ENCODE measurements at places on chromosomes 16 and 17.

- DNase-seq: no peak
Observed at GRCh38 chr17:64537488-64537887, 30.7 kb downstream of the CEP95 start.

GRCh38 chr16:81447383-81448101 is 2.9 kb downstream of the CMIP start:
- DNase-seq: no peak

- peak; percentile 31 for DNase-seq
Observed at GRCh38 chr16:49441366-49441780, 67.8 kb downstream of the C16orf78 start.

DNA sequence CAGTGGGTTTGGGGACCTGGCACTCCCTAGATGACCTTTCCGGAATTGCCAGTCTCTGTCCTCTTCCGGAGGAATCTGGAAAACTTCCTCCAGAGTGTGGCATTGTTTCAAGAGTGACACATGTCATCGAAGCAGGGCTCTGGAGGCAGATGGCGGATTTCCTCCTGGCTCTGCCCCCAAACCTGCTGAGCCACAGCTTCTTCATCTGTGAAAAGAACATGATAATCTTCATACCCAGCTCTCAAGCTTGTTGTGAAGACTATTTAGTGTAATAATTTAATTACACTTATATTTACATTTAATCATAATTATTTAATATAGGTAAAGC is 19.7 kb upstream of the TEX2 start:
- DNase-seq: no peak

DNA sequence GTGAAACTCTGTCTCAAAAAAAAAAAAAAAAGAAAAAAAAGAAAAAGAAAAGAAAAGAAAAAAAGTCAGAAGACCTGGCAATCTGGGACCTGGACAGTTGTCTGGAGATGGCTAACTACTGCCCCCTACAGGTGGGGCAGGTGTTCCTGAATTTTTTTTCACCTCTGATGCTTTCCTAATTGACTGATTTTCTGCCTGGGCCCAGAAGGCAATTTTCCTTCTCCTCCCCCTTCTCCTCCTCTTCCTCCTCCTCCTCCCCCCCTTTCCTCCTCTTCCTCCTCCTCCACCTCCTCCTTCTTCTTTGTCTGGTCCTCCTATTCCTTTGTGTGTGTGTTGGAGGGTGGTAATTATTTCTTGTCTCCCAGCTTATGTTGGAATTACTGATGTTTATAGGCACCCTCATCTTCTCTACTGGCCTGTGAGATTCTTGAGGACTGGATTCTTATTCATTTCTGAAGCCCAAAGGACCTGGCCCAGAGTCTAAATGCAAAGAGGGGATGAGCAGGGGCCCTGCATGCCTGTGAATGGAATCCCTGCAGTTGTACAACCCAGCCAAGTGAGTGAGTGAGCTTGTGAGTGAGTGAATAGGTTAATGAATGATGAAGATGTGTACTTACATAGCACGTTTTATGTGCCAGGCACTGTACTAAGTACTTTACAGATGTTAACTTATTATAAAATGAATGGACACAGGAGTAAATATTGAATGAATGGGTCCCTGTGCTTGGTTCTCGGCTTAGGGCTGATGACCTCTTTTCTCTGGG is 26.9 kb downstream of the IRX5 start:
- no peak for DNase-seq

GRCh38 chr16:35598696-35599332 is 2139.4 kb downstream of the TP53TG3F start:
- DNase-seq: no peak

GRCh38 chr16:56192986-56193945 is 2.0 kb downstream of the GNAO1 start:
- DNase-seq: no peak

- no peak for DNase-seq
Observed at GRCh38 chr16:79723583-79724168, 123.1 kb upstream of the MAF start.

GRCh38 chr16:67248073-67248400 is 742 bp upstream of the SLC9A5 start:
- DNase-seq: no peak

DNA sequence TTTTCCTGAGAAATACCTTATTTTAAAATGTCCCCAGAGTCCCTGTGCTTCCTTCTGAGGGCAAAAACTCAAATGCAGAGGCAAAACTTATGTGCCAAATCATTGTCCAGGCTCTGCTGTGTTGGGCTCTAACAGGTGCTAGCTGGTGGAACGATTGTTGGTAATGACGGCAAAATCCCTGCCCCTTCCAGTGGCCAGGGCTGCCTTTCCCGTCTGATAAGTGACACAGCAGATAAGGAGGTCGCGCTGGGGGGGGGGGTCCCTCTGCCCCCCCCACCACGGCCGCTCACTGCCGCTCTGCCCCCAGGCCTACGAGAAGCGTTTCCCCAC is 29.1 kb downstream of the SEC14L5 start:
- no peak for DNase-seq

DNA sequence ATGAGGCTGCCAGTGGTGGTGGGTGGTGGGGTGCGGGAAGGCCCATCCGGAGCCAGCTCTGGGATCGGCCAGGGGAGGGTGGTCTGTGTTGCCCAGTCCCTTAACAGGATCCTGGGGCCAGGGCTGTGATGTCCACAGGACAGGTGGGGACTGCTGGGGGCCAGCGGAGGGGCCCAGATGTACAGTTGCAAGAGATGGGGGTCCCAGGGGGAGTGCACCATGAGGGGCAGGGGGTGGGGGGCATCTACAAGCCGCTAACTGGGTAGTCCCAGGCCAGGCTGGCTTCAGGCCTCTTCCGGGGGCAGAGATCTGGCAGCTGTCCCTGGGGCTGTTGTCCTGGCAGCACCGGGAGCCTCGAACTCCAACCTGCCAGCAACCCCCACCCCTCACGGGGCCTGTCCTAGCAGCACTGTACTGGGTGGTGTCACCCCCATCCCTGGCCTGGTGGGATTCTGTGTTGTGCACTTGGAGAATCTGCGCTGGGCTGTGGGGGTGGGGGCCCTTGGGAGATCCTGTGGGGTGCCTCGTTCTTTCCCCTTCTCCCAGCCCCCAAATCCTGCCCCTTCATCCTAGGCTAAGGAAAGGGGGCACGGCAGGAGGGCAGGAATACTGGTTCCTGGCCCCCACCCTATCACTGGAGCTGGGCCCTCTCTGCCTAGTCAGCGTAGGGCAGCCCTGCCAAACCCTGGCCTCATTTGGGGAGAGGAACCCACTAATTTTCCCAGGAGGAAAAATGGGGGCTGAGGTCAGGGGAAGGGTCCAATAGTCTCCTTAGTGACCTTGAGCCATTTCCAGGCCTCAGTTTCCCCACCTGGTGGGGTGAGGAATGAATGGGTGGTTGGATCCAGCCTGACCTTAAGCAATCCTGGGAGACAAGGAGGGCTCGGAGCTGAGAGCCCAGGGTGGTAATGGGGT is 1.4 kb downstream of the MTSS2 start:
- no peak for DNase-seq

GRCh38 chr17:45106582-45106981 is 25.7 kb downstream of the PLCD3 start:
- DNase-seq: no peak

DNA sequence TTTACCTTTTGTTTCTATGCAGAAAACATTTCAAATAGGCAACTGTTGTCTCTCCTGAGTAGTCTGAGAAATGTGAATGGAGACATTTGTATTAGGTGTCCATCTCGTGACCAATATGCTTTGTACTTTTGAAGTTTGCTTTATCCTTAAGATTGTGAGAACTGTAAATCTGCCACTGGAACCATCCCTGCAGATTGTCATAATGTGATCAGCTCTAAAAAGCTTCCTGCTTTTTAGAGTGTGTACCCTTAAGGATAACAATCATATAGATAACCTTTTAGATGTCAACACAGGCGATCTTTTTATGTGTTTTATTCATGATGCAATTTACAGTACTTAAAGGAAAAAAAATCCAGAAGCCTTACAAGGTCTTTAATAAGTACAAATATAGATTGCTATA is 63.5 kb downstream of the PRKCA start:
- DNase-seq: no peak

DNA sequence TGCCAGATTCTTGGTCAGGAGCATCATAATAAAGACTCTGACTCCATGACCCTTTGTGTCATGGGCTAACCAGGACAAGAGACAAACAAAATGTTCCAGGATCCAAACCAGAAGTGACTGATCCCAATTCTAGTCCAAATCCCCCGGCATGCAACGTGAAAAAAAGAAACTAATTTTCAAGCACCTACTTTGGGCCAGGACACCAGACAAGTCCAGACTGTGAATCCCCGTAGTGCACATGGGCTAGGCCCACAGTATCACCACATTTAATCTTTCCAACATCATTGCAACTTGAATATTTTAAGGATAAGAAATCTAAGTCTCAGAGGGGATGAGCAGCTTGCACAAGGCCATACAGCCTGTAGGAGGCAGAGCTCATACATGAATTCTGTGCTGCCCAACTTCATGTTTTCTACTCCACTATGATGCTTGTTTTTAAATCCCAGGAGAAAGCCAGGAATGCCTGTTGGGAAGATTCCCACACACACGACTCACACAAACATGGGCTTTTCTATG is 365.7 kb downstream of the NPIPA8 start:
- DNase-seq: no peak

GRCh38 chr17:42751628-42752027 is 6.8 kb upstream of the EZH1 start:
- no peak for DNase-seq

- no peak for DNase-seq
Observed at GRCh38 chr16:50308237-50308965, 42.0 kb downstream of the ADCY7 start.

GRCh38 chr17:65564793-65565192 is 3.3 kb upstream of the AXIN2 start:
- DNase-seq: no peak

DNA sequence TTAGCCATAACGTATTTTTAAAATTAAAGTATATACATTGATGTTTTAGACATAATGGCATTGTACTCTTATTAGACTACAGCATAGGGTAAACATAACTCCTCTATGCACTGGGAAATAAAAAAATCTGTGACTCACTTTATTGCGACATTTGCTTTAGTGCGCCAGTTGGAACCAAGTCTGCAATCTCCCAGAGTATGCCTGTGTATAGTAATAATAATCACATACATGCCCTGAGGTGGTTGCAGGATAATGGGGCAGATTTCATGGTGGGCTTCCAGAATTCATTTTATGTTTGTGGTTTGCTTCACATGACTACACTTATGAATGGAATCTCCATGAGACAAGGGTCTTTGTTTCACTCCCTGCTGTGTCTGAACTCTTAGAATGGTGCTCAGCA is 66.9 kb upstream of the N4BP1 start:
- DNase-seq: no peak

DNA sequence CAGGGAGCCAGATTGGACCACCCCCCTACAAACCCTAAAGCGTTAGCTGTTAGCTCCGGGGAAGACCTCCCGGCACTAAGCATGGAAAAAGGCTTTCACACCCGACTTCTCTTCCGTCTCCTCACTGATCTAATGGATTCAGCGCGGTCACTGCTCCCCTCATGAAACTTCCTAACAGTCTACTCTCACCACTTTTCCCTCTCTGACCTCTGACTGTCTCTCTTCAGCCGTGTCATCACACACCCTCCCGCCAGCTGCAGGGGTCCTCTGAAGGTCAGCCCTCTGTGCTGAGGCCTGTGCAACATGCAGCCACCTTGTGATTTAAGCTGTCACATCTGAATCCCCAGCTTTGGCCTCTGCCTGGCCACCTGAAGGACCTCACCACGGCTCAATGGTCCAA is 15.7 kb downstream of the LYRM1 start:
- no peak for DNase-seq

DNA sequence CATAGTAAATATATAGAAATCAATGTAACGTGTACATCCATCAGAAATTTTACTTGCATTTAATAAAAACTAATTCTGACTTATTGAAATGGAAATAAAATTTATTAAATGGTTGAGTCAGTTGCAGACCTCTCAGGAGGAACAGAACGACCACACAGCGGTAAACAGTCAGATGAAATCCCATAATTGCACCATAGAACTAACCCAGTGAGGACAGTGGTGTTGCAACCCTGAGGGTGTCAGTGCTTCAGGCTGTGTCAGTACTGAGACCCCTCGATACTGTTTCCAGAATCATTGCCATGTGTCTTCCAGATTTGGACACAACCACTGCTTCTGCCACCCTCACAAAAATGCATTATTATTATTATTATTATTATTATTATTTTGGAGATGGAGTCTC is 29.0 kb upstream of the SSTR2 start:
- no peak for DNase-seq

DNA sequence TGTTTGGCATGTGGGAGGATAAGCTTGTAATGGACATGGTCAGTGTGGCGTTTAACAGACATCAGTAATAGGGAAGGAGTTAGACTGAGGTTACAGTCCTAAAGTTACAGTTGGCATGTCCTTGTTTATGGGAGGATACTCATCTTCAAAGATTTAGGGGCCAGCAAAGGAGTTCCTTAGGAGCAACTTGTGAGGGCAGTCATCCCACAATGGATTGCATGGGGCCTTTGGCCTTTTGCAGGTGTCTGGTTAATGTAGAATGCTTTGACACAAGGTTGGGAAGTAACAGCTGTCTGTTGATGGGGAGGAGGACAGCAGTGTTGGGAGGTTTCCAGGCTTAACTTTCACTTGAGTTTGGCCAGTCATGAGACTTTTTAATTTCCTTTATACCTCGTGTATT is 2.2 kb downstream of the NUBP1 start:
- DNase-seq: no peak

DNA sequence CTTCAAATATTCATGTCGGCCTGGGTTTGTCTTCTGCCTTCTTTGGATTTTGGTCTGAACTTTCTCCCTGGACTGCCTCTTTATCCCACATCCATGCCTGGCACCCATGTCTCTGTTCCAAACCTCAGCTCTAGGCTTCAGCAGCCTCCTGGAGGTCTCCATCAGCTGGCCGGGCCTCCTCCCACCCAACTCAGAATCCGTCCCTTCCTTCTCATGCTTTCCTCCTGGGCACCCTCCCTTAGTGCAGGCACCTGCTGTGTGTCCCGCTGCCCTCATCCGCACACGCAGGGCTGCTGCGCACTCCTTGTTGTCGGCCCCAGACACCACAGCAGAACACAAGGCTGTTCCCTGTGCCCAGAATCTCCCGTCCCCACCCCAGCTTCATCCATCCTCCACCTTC is 14.0 kb downstream of the LDHD start:
- no peak for DNase-seq

GRCh38 chr17:1625053-1625452 is 3.6 kb downstream of the SLC43A2 start:
- no peak for DNase-seq

DNA sequence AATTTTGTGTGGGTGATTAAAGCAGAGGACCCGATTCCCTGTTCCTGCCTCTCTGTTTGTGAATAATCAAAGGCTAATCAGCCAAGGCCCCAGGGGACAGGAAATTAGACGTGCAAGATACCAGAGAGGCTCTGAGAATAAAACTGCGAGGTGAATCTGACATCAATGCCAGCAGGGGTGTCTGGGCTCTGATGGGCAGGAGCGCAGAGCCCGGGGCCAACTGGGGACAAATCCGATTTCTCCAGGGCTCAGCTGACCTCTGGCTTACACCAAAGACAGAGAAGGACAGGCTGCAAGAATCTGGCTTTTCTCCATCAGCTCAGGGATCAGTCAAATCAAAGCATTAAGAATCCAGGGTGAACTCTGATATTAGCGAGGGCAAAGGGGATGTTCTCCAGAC is 174.3 kb downstream of the XYLT1 start:
- DNase-seq: no peak
